PC-9 (cell line): ENCODE measurements at places on chromosomes 11 and 22. TPM values are rescaled to one million over a fixed set of nuclear protein-coding genes. Genes with fewer than 3 reads are reported as not detected.

- no peak for DNase-seq
- H3K4me3 ChIP-seq = no peak overlapping the region
- H3K4me1 ChIP-seq = no peaks in the 10 kb centered on the region
- H3K27ac ChIP-seq = no peak overlapping the region
- no peaks in the 10 kb centered on the region for H3K27me3 ChIP-seq
Measured at GRCh38 chr11:129230006-129230405, 37.9 kb upstream of the ARHGAP32 start.

GRCh38 chr11:71991494-71991893, 7.2 kb upstream of the IL18BP start:
- no peak for DNase-seq
- no peaks in the 10 kb centered on the region for H3K4me1 ChIP-seq
- H3K27ac ChIP-seq = no peak overlapping the region
- H3K36me3 ChIP-seq = peaks cover 5% of the 10 kb centered on the region

GRCh38 chr11:104339380-104339831, 175.5 kb upstream of the PDGFD start:
- no peaks in the 10 kb centered on the region for H3K27me3 ChIP-seq
- no peaks in the 10 kb centered on the region for H3K4me1 ChIP-seq
- H3K36me3 ChIP-seq = no peaks in the 10 kb centered on the region

- peaks cover 3% of the 10 kb centered on the region; the same call in 1 of the 2 replicates for H3K36me3 ChIP-seq
- H3K27me3 ChIP-seq = no peaks in the 10 kb centered on the region
- H3K4me3 ChIP-seq = no peak overlapping the region
- H3K27ac ChIP-seq = no peak overlapping the region
- no peak for DNase-seq
- H3K4me1 ChIP-seq = no peaks in the 10 kb centered on the region
Measured at GRCh38 chr22:23823331-23823791, 15.4 kb downstream of the DERL3 start.

GRCh38 chr22:17307566-17307965, 61.7 kb upstream of the CECR2 start:
- peaks cover 40% of the 10 kb centered on the region for H3K27me3 ChIP-seq
- H3K4me3 ChIP-seq = no peak overlapping the region
- no peaks in the 10 kb centered on the region for H3K36me3 ChIP-seq
- no peak overlapping the region for H3K27ac ChIP-seq
- no peak for DNase-seq
- H3K4me1 ChIP-seq = no peaks in the 10 kb centered on the region

GRCh38 chr11:119155733-119156492, 7.1 kb downstream of the ABCG4 start:
- no peak overlapping the region for H3K27ac ChIP-seq
- no peaks in the 10 kb centered on the region for H3K4me1 ChIP-seq
- H3K4me3 ChIP-seq = no peak overlapping the region
- DNase-seq = no peak
- peaks cover 24% of the 10 kb centered on the region for H3K27me3 ChIP-seq
- H3K36me3 ChIP-seq = no peaks in the 10 kb centered on the region

GRCh38 chr11:15737320-15737719, 619.0 kb downstream of the SOX6 start:
- no peak for DNase-seq
- H3K4me3 ChIP-seq = no peak overlapping the region
- H3K4me1 ChIP-seq = peaks cover 14% of the 10 kb centered on the region
- no peaks in the 10 kb centered on the region for H3K27me3 ChIP-seq
- no peaks in the 10 kb centered on the region for H3K36me3 ChIP-seq

- no peaks in the 10 kb centered on the region for H3K27me3 ChIP-seq
- no peaks in the 10 kb centered on the region for H3K4me1 ChIP-seq
- no peaks in the 10 kb centered on the region for H3K36me3 ChIP-seq
- DNase-seq = no peak
- no peak overlapping the region for H3K4me3 ChIP-seq
- H3K27ac ChIP-seq = no peak overlapping the region
Measured at GRCh38 chr11:127902382-127902781, 685.0 kb downstream of the ETS1 start.

- peaks cover 4% of the 10 kb centered on the region for H3K4me1 ChIP-seq
- H3K4me3 ChIP-seq = peak overlapping the region; percentile 59
- peak; percentile 28 for DNase-seq
- H3K27me3 ChIP-seq = peaks cover 12% of the 10 kb centered on the region; the same call in 1 of the 2 replicates
- no peak overlapping the region for H3K27ac ChIP-seq
- no peaks in the 10 kb centered on the region for H3K36me3 ChIP-seq
Measured at GRCh38 chr22:39349506-39349966, 255 bp upstream of the SYNGR1 start.

DNA sequence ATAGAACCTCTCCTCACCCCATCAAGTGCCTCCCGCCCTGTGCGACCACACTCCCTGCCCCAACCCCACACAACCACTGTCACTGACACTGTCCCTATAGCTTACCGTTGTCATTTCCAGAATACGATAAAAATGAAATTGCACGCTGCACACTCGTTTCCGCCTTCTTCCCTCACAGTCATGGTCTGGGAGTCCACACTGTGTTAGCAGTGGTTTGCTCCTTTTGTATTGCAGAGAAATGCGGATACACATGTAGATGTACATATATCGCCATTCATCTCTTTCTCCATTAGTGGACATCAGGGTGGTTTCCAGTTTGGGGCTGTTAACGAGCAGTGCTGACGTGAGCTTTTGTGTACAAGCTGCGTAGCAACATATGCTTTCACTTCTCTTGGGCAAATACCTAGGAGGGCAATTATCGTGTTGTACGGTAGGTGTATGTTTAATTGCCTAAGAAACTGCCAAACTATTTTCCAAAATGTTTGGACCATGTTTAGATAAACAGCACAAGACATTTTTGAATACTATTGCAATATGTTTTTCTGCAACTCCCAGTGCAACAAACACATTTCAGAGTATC, 59.2 kb upstream of the CD5 start:
- H3K4me3 ChIP-seq = no peak overlapping the region
- no peaks in the 10 kb centered on the region for H3K36me3 ChIP-seq
- no peaks in the 10 kb centered on the region for H3K4me1 ChIP-seq
- H3K27ac ChIP-seq = no peak overlapping the region
- no peaks in the 10 kb centered on the region for H3K27me3 ChIP-seq

GRCh38 chr11:95154514-95154913, 64.9 kb downstream of the ENDOD1 start:
- H3K4me1 ChIP-seq = peaks cover 12% of the 10 kb centered on the region
- H3K27me3 ChIP-seq = no peaks in the 10 kb centered on the region
- H3K36me3 ChIP-seq = no peaks in the 10 kb centered on the region
- peak; percentile 35 for DNase-seq

DNA sequence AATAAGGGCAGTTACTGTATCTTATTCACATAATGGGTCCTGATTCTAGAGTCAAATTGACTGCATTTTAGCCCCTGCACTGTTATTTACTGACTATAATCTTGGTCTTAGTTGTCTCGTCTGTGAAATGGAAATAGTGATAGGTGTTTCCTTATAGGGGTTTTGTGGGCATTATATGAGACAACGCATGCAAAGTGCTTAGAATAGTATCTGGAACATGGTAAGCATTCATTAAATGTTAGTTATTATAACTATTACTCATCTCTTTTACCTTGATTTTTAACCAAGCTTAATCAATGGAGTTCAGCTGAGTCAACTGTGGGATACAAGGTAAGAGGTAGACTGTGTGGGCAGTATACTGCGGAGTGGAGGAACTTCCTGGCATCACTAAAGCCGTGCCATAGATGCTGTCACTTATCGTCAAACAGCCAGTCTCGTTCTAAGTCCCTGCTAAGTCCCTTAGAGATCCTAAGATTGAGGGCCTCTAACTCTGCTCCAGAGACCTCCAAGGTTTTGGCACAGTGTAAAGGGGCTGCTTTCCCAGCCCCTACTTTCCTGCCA, 2.6 kb upstream of the ZC3H12C start:
- H3K27me3 ChIP-seq = no peaks in the 10 kb centered on the region
- H3K4me3 ChIP-seq = no peak overlapping the region
- H3K36me3 ChIP-seq = no peaks in the 10 kb centered on the region
- no peak for DNase-seq
- H3K27ac ChIP-seq = no peak overlapping the region

- H3K4me1 ChIP-seq = no peaks in the 10 kb centered on the region
- no peaks in the 10 kb centered on the region for H3K27me3 ChIP-seq
- H3K36me3 ChIP-seq = no peaks in the 10 kb centered on the region
- H3K4me3 ChIP-seq = no peak overlapping the region
Measured at GRCh38 chr11:36672815-36673450, 74.9 kb upstream of the RAG2 start.

DNA sequence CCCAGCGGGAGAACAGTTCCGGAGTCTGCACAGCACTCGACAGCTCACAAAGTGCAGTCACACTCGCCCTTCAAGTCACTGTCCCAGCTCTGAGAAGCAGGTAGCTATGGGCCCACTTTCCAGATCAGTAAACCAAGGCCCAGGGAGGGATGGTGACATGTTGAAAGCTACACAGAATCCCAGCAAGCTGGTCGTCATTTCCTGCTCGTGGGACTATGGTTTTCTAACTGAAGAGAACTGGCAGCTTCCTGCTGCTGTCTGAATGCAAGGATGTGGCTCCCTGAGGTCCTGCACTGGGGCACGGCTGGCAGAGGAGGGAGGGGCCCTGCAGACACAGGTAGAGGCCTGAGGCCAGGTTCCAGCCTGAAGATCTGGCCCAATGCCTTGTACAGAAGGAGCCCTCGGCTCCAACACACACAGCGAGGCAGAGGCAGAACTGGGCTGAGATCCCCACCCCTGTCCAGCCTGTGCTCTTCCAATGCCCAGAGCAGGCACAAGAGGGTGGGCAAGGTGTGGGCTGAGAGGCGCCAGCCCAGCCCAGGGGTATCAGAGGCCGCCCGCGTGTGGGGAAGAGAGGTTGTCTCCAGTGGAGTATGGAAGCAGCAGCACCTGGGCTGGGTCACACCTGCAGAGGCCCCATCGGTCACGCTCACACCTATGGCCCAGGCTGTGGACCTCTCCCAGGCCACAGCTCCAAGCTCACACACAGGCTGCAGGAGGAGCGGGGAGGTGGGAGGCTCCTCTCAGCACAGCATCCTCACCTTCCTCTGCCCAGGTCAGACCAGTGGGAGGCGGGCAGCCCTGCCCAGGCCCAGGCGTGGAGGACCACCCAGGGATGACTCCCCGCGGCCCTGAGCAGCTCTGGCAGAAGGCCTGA, 119.2 kb downstream of the PHF21B start:
- H3K4me3 ChIP-seq = no peak overlapping the region
- H3K27me3 ChIP-seq = peaks cover 40% of the 10 kb centered on the region
- H3K27ac ChIP-seq = no peak overlapping the region
- no peaks in the 10 kb centered on the region for H3K4me1 ChIP-seq
- H3K36me3 ChIP-seq = no peaks in the 10 kb centered on the region
- no peak for DNase-seq

DNA sequence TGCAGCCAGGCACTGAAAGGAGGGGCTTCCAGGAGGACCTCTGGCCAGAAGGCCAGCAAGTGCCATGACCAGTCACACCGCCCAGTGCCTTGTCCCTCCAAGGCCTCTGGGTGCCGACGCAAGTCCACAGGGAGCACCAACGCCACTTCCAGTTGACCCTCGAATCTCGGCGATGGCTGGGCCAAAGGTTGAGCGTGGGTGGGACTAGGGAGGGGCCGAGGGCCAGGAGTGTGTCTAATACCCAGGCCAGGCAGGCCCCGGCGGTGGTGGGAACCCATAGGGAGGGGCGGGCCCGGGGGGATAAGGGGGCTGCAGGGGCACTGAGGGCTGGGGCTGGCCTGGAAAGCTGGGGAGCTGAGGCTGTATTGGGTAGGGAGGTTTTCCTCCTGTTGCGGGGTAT, 29.3 kb downstream of the CD5 start:
- DNase-seq = no peak
- H3K27ac ChIP-seq = no peak overlapping the region
- peaks cover 15% of the 10 kb centered on the region for H3K4me1 ChIP-seq
- H3K4me3 ChIP-seq = no peak overlapping the region

GRCh38 chr11:118687906-118688305, 8.5 kb upstream of the TREH start:
- no peak for DNase-seq
- H3K4me3 ChIP-seq = no peak overlapping the region
- peaks cover 5% of the 10 kb centered on the region for H3K4me1 ChIP-seq

GRCh38 chr11:105152560-105152959, 13.0 kb upstream of the CARD18 start:
- DNase-seq = no peak
- H3K4me1 ChIP-seq = no peaks in the 10 kb centered on the region
- no peaks in the 10 kb centered on the region for H3K36me3 ChIP-seq

DNA sequence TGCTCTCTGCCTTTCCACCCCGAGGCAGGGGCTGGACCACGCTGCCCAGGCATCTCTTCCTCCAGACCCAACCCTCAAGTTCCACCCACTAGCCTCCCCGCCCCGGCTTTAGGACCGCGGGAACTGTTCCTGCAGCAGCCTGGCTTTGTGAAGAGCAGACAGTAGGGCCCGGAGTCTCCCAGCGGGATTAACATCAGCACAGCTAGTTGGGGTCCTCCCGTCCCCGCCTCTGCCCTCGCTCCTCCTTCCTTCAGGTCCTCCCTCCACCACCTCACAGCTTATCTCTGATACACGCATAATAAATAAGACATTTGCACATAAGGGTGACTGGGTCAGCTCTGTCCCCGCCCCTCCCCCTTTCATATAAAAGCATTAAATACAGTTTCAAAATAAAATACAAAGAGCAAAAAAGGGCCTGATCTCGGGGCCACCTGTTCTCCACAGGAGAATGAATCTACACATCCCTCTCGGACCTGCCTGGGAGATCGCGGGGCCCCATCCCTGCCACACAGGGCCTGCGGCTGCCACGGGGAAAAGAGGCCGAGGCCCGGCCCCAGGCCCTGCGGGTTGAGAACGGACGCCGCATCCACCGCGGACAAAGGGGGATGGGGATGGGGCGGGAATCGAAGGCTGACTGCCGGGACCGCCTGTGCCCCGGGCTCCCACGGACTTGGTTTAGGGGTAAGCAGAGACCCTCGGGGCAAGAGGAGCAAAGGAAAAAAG, 6.5 kb downstream of the ZFTA start:
- H3K27ac ChIP-seq = no peak overlapping the region
- DNase-seq = no peak
- H3K4me3 ChIP-seq = no peak overlapping the region

DNA sequence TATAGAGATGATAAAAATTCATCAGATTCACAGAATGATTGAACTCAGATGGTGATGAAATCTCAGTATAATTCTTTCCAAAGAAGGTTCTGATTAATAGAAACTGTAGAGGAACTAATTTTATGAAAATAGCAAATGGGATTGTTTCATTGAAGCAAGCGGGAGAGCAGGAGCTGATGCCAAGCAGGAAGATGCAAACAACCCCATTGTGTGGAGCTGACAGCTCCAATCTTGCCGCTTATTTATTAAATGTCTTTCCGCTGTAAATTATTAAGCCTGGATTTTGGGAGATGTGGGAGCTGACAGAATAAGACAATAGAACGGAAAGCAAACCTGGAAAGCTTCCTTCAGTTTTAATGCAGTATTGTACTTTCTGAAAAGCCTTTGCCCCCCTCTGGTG, 6.0 kb upstream of the TMEM218 start:
- H3K4me1 ChIP-seq = no peaks in the 10 kb centered on the region
- no peak overlapping the region for H3K27ac ChIP-seq
- no peak overlapping the region for H3K4me3 ChIP-seq
- DNase-seq = no peak
- H3K27me3 ChIP-seq = no peaks in the 10 kb centered on the region
- no peaks in the 10 kb centered on the region for H3K36me3 ChIP-seq

- DNase-seq = peak; percentile 10
- H3K36me3 ChIP-seq = no peaks in the 10 kb centered on the region
- H3K27me3 ChIP-seq = no peaks in the 10 kb centered on the region
Measured at GRCh38 chr11:74446532-74446938, 20.8 kb downstream of the KCNE3 start.

The MS4A6E gene
- not detected in 2 replicates for total RNA-seq

The ZNF214 gene
- total RNA-seq = 0.55 and 1.4 TPM in 2 replicates

The PGA3 gene
- total RNA-seq = not detected in 2 replicates

The POU2AF2 gene
- not detected in 2 replicates for total RNA-seq
